NCI-H510A (cell line): ENCODE measurements at places on chromosomes 11 and 22.

- no peak for DNase-seq
Measured at GRCh38 chr11:69940246-69940610, 121.0 kb upstream of the FGF3 start.

- no peak for DNase-seq
Measured at GRCh38 chr11:65781152-65781961, 581 bp upstream of the AP5B1 start.

- no peak for DNase-seq
Measured at GRCh38 chr22:46779651-46780050, 17.2 kb downstream of the TBC1D22A start.

- no peak for DNase-seq
Measured at GRCh38 chr11:43579171-43579918, 101.2 kb upstream of the HSD17B12 start.

DNA sequence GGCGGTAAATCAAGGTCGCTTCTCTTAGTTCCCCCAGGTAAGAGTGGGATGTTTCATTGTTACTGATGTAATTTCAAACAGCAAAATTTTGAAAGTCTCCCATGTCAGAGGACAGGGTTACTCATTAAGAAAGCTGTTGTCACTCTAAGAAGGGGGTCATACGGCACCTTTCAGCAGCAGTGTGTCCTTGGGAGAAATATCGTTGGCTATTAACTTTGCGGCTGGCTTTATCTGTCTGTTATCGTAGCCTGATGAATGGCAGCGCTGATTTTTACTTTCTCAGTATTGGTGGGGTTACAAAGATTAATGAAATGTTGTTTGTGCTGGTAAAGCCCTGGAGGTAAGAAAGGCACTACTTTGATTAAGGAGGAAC, 27.5 kb upstream of the FBXO3 start:
- DNase-seq, result no peak

- no peak for DNase-seq
Measured at GRCh38 chr11:134714021-134714656, 302.1 kb upstream of the B3GAT1 start.

- DNase-seq, result no peak
Measured at GRCh38 chr11:71215425-71215965, 36.9 kb downstream of the SHANK2 start.

- no peak for DNase-seq
Measured at GRCh38 chr11:11148104-11148509, 204.9 kb downstream of the CSNK2A3 start.

- no peak for DNase-seq
Measured at GRCh38 chr11:83427501-83427900, 141.3 kb upstream of the CCDC90B start.

GRCh38 chr11:66566221-66566620, 2.2 kb downstream of the CTSF start:
- no peak for DNase-seq

- no peak for DNase-seq
Measured at GRCh38 chr11:12744826-12745502, 70.7 kb downstream of the TEAD1 start.

DNA sequence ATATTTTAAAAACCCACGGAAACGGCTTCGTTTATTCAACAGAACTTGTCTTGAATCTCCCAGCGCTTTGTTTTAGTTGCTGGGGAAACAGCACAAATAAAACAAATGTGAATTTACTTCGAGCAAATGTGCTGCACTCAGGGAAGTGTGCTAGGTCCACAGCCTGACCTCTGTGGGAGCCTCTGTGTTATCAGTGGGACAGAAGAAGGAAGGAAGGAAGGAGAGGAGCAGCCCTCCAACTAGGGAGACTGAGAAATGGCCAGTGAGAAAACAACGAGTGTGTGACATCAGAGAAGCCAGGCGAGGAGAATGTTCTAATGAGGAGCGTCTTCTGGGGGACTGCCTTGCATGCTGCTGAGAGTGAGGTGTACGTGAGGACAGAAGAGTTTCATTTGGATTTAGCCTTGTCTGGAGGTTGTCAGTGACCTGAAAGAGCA, 42.7 kb downstream of the PPP6R3 start:
- DNase-seq, result no peak

GRCh38 chr11:28535677-28536076, 427.5 kb downstream of the METTL15 start:
- DNase-seq, result no peak

GRCh38 chr11:70281156-70281609, 10.7 kb downstream of the PPFIA1 start:
- no peak for DNase-seq

DNA sequence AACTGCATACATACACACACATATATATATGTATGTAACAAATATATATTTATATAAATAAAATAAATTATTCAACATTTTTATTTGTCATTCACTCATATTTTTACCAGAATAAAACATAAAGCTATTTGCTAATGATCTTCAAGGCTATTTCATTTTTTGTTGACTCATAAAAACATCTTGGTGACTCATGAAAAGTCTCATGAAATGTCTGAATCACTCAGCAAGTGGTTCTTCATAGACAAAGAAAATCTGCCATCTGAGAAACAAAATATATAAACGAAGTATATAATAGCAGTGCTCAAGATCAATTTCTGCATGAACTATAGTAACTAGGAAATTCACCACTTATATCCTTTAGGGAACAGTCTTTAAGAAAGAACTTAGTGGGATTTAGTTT, 764.8 kb upstream of the FAT3 start:
- DNase-seq, result no peak

DNA sequence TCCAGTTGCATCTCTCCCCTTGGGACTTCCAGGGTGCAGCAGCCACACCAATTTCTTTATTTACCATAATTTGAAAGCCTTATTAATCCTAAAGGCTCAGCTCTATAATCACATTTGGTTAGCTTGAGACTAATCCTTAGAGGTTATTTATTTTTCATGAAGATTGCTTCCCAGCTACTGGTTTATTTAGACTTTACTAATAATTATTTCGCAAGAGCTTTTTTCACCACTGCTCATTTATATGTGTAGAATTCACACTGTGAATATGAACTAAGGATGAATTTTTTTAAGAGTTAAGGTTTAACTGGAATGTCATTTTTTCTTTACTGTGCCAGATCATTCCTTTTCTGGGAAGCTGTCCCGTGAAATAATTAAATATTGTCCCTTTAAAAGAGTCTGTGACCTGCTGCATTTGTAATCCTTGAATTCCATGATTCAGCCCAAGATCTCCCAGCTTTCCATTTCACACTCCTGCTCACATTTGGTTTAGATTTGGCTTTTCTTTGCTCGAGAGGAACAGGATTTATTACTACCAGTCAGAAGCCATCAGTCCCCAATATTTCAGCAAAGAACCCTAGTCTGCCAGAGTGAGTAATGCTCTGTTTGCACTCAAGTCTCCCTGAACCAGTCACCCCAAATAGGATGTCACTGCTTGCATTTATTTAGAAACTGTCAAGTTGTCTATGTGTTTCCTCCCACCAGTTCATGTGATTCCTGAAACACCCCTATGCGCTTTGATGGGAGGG, 4.4 kb upstream of the CD44 start:
- DNase-seq, result no peak

- no peak for DNase-seq
Measured at GRCh38 chr11:69642913-69643632, 2.1 kb downstream of the CCND1 start.

DNA sequence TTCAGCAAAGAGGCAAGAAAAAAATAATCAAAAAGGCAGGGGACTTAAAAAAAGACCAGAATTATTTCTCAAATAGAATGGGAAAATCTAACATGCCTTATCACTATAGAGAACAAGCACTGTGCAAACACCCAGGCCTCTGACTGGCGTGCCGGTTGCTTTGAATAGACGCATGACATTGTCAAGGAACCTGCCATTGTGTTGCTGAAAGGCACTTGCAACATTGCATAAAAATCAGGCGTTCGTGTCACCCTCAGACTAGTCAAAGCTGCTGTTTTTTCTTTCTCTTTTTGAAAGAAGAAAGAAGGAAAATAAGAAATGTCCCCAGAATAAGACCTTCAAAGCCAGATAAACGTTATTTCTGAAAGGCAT, 549.3 kb upstream of the CADM1 start:
- DNase-seq, result no peak

DNA sequence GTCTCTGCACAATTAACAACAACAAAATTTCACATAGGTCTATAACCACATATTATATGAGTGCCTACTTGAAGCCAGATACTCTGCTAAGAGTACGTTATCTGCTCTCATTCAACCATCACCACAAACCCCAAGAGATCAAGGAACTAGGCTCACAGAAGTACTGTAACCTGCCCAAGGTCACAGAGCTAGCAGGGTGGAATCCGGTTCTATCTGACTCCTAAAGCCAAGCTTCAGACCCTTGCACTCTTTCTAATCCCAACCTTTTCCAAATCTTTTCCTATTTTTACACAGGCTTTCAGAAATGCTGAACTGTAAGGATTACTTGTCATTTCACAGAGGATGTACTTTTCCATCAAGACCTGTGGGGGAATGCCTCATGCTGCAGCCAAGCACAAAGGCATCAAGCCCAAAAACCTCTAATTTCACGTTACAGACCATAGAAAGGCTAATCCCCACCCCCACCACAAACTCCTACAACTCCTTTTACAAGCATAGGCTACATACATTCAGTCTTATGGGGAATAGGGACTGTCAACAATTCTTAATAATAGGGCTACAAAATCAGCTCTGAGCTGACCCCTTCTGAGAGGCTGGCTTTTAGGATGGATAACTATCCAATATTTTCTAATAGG, 927 bp downstream of the PRCP start:
- no peak for DNase-seq

DNA sequence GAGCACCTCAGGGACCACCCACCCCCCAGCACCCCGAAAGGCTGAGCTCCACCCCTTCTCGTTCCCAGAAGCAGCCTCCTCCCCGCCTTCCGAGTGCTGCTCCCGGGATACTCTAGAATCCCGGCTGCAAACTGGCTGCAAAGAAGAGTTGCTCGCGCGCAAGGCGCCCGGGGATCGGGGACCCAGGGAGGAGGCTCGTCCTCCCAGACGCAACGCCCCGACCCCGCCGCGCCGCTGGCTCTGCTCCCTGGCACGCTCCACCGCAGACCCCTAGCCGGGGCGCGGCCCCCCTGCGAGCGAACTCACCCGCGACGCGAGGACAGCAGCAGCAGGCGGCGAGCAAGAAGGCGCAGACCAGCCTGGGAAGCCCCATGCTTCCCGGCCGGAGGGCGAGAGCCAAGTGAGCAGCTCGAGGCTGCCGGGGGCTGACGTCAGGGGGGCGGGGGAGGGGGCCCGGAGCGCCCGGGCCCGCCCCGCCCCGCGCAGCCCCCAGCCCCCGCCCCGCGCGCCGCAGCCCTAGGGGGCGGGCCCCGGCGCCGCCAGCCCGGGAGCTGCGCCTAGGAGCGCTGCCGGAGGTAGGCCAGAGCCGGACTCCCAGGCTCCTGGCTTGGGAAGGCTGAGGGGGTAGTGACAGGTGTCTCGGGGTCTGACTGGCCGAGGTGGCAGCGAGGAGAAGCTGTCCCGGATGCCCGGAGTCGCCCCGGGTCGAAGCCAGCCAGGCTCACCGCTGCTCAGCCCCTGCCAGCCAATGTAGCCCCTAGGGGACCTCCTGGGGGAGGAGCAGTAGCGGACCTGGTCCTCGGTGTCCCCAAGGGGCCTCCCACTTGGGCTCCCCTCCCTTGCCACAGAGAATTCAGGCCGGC, at the start of gene MCAM:
Gene MCAM, minus strand, starts transcription at position 402 of the 863 bp plus-strand sequence. Its CDS starts 29 bp downstream, at position 373.
- DNase-seq, result peak; percentile 19

DNA sequence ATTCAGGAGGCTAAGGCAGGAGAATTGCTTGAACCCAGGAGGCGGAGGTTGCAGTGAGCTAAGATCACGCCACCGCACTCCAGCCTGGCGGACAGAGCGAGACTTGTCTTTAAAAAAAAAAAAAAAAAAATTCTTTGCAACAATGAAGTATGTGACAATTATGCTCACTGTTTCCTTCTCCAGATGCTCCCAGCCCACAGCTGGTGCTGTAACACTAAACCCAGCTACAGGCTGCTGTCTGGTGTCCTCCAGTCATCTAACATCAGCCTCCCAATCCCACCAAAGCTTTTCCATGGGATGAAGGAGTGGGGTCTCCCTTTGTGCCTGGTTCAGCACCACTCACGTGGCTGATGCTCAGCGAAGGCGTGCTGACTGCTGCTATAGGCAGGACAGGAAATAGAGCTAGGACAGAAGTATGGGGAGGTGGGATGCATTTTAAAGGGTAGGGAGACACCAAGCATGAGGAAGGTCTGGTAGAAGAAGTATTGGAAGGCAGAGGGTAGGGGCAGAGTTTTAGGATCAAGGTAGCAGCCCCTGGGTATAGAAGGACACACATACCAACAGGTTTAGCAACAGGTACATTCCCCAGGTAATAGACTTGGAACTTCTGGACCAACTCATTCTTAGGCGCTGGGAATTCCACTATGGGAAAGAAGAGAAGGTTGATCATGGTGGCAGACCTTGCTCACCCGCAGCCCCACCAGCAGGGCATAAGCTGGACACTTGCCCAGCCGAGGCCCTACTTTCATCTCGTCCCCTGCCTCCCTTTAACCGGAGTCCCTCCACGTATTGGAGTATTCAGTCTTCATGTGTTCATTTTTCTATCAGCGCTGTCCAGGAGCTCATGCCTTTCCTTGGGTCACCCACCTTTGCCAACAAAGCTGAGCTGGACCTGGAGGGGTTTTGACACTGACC, 10.4 kb downstream of the SMPD1 start:
- DNase-seq, result no peak

- DNase-seq, result no peak
Measured at GRCh38 chr22:30705710-30706651, 11.3 kb downstream of the OSBP2 start.

DNA sequence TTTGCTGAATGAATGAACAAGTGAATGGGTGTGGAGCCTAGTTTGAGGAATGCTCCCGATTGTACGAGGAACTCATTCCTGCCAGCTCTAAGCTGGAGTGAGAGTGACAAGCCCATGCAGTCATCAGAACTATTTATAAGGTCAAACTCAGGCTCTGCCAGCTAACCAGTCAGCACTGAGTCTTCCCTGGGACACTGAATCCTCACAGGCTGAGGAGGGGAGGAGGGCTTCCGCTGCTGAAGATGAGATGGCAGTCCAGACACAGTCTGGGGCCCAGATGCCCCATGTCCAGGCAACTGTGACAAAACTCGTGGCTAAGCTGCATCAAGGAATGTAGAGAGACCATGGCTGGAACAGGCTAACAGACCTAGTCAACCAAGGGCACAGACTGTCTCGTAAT, 4.0 kb downstream of the LRP4 start:
- no peak for DNase-seq
